ENCODE measurements at places on chromosomes 7 and 10. TPM values are rescaled to one million over a fixed set of nuclear protein-coding genes. Genes with fewer than 3 reads are reported as not detected.

The CYP2C9 gene
- not detected for total RNA-seq

The MALRD1 gene
- 0.08 TPM for total RNA-seq

The TUBAL3 gene
- 0.34 TPM for total RNA-seq

The CPN1 gene
- total RNA-seq, result 0.07 TPM
